ENCODE measurements at places on chromosomes 2 and 18.

- no peak for DNase-seq
Measured at GRCh38 chr2:179129574-179130238, 79.8 kb upstream of the CCDC141 start.

- DNase-seq = no peak
Measured at GRCh38 chr2:196176142-196176738, 4.9 kb upstream of the STK17B start.

- no peak for DNase-seq
Measured at GRCh38 chr2:226185616-226186211, 613.9 kb downstream of the IRS1 start.

- no peak for DNase-seq
Measured at GRCh38 chr2:64202206-64202845, 58.1 kb upstream of the PELI1 start.

DNA sequence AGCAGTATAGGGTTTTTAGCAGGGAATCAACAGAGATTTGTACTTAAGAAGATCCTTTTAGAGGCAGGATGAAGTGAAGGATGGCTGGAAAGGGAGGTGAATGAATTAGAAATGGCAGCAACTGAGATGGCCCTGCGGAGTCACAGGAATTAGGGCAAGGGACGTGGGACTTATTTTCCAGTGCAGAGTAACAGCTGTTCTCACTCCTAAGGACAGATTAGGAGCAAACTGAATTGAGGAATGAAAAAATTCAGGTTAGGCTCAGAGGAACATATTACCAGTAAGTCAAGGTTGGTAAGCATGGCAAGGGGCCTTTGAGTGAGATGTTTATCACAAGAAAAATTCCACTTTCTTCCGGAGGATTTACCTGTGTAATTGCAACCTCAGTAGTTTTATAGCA is 34.4 kb downstream of the COL4A3 start:
- no peak for DNase-seq

DNA sequence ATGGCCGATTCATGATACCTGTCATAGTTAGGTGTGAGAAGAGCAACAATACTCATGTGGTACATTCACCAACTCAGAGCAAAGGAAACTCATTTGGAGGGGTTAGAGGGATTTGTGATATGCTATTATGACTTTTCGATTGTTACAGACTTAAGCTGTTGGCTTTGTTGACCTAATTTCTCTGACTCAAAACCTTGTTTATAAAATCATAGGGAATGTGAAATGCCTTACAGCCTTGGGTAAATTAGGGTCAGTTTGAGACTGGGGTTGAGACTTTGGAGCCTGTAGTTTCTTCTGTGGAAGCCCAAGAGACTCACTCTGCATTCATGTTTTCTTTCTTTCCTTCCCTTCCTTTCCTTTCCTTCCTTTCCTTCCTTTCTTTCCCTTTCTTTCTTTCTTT is 261.9 kb downstream of the LRRTM1 start:
- DNase-seq = no peak

DNA sequence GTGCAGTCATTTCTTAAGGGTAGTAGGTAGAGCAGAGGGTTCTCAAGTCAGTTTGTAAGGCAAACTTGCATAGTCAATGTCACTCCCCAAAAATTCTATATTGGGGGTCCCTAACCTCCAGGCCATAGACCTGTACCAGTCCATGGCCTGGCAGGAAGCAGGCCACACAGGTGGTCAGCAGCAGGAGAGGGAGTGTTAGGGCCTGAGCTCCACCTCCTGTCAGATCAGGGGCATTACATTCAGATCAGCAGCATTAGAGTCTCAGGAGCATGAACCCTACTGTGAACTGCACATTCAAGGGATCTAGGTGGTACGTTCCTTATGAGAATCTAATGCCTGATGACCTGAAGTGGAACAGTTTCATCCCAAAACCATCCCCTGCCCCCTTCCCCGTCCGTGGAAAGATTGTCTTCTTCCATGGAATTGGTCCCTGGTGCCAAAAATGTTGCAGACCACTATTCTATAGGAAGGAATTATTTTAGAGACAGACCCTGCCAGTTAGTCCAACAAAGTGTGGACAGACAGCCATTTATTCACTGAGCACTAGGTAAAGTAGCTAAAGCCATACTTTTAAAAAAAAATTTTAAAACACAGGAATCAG is 6.7 kb downstream of the COA5 start:
- peak; percentile 49 for DNase-seq

- no peak for DNase-seq
Measured at GRCh38 chr2:39171621-39172020, 50.8 kb upstream of the SOS1 start.

DNA sequence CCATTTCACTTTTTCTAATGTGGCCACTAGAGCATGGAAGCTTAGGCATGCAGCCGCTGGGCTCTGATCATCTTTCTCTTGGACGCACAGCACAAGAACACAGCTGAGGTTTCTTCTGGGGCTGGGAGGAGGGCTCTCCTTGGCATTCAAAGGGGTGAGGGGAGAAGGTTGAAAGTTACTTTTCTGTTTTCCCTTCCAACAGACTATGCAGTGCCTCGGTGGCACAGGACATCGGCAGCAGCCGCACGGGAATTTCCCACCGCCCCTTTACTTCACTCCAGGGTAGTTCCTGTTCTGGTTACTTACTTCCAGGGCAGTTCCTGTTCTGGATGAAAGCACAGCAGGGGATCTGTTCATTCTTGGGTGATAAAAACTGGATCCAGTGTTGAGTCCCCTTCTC is 18.9 kb upstream of the MAL start:
- no peak for DNase-seq

DNA sequence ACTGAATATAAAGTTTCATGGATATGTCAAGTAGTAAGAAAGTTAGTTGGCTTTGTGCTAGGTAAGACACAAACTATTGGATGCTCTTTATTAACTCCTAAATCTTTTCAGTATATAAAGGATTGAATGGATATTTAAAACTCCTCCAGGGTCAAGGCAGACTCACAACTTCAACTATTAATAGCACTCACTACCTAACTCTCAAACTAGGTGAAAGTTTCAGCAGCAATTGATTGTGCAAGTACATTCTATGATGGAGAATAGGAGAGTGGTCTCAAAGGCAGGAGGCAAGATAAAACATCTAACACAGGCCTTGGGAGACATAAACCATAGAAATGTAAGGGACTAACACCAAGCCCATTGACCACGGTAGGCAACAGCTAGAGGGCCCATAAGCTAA is 328.9 kb upstream of the CHAC2 start:
- no peak for DNase-seq

- DNase-seq = no peak
Measured at GRCh38 chr2:89837962-89838625, 1146.6 kb downstream of the RPIA start.

DNA sequence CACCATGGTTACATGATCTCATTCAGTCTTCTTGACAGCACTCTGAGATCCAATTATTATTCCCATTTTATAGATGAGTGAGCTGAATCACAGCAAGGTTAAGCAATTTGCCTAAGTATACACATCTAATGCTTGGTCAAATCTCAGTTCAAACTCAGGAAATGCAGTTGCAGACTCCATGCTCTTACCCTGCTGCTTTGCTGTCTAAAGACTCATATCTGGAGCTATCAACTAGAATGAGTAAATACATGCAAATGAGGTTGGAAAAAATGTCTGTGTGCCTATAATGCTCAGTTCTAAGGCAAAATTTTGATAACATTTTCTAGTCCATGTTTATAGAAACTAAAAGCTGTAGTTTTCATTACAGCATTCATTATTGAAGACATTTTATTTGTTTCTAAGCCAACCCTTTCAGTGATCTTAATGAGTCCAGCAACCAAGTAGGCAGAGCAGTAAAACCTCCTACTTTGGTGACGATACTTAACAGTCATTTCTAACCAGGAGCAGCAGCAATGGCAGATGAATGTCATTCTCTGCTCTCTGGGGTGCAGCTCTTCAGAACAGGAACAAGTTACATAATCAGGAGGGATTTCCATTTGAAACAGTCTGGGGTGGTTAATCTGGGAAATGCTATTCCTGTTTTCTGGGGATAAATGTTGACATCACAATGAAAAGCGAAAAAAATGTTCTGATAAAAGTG is 396.8 kb upstream of the UBE2E3 start:
- no peak for DNase-seq

GRCh38 chr2:146615778-146616177 is 1229.1 kb upstream of the ACVR2A start:
- peak; percentile 92 for DNase-seq

DNA sequence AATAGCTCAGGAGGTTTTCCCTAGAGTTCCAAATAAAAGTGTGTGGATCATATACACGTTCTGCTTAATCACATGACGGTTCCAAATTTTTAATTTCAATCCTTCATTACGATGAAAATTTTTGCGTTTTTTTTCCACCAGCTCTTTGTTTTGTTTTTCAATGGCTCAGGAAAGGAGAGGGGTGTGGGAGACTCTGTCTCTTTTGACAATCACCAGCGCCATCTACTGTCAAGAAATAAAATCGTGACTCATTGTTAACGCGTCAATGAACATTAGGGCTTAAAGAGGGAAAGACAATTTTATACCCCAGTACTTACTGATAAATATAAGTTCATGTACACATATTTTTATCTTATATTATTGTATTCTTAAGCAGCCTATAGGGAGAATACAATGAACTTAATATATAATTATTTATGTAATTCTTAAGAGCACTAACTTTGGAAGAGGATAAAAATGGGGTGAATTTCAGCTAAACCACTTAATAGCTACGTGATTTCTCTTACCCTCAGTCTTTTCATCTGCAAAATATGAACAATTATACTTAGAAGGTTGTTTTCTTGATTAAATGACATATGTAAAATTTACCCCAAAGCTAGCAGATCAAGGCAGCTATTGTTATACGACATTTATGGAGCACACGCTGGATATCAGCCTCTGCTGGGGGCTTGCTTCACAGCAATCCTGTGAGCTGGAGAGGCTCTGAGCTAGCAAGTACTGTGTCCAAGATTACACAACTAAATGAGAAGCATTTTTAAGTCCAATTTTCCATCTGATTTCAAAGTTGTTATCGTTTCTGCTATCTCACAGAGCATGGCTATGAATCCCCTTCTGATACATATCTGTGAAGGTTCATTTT is 47.4 kb upstream of the RMDN2 start:
- peak; percentile 78 for DNase-seq

GRCh38 chr2:176268976-176269318 is 295 bp upstream of the MTX2 start:
- DNase-seq = no peak

- no peak for DNase-seq
Measured at GRCh38 chr2:80238692-80239469, 65.7 kb downstream of the LRRTM1 start.

GRCh38 chr18:56036741-56037140 is 448.7 kb upstream of the TCF4 start:
- no peak for DNase-seq

DNA sequence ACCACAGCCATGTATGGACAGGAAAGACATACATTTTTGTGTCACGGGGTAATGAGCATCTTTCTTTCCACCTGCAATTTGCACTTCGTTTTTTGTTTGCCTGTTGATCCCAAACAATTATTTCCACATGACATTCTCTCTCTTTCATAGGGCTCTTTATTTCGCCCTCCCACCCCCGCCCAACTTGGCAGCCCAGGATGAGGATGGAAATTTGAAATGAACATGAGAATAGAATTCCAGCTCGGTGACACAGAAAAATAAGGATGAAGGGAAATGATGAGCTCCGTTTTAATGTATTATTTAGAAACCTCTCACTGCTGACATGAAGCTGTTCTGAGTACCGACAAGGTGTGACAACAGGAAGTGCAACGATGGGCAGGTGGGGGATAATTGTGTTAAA is 443.3 kb downstream of the SOCS6 start:
- DNase-seq = peak; percentile 56

- DNase-seq = no peak
Measured at GRCh38 chr2:120161190-120161589, 62.0 kb downstream of the TMEM185B start.

- DNase-seq = no peak
Measured at GRCh38 chr2:220433131-220433530, 805.7 kb downstream of the SLC4A3 start.

GRCh38 chr2:203579730-203580129 is 44.6 kb upstream of the RAPH1 start:
- DNase-seq = no peak

- no peak for DNase-seq
Measured at GRCh38 chr2:228860601-228861285, 410.3 kb downstream of the PID1 start.

- DNase-seq = no peak
Measured at GRCh38 chr2:197805715-197806633, 1.6 kb downstream of the PLCL1 start.

- no peak for DNase-seq
Measured at GRCh38 chr2:12217175-12217574, 470.7 kb downstream of the LPIN1 start.

- no peak for DNase-seq
Measured at GRCh38 chr2:217919781-217920351, 82.9 kb downstream of the TNS1 start.

DNA sequence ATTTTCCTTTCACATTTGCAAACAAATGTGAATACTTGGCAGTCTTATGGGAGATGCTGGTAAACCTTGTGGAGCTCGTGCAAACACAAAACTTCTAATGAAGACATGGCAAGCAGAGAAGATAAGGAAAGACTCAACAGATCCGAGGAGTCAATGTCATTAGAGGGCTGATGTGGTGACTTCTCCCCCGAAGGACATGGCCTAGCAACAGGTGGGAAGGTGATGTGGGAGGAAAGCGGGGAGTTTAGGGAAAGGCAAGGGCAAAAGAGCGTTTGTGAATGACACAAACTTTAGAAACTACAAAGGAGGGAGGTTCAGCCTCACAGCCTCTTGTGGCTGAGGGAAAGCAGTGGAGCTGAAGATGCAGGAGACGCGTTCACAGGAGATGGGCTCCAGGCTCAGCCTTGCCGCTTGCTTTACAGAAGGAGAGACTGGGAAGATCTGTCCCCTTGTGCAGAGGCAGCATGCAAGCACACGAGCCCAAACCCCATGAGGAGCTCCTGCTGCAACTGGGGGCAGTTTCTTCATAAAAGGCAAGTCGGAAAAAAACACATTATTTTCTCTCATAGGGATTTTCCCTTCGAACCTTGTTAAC is 86.6 kb downstream of the SOWAHC start:
- no peak for DNase-seq

- DNase-seq = no peak
Measured at GRCh38 chr18:11857177-11857887, 6.1 kb downstream of the CHMP1B start.

GRCh38 chr2:22283436-22283835 is 1101.5 kb upstream of the KLHL29 start:
- DNase-seq = no peak

DNA sequence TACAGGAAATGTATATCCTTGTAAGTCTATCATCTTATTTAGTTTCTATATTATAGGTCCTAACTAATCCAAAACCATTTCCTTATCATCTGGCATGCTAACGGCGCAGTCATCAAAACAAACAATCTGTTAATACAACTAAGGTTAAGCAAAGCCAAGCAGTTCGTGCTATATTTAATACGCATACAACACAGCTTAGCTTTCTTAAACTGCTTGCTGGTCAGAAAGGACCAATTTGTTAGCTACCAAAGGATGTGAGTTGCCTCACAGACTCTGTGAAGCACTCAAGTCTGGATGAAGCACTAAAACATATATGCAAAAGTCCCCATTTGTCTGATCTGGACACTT is 67.0 kb downstream of the ZEB2 start:
- no peak for DNase-seq

- no peak for DNase-seq
Measured at GRCh38 chr18:75799449-75800330, 372.2 kb upstream of the SMIM21 start.

Data from NCI-H2081 (cell line).